Activated CD4-positive, alpha-beta T cell treated with anti-CD3 and anti-CD28 coated beads for 36 hours (primary cell): ENCODE measurements at places on chromosomes 2 and 18. TPM values are rescaled to one million over a fixed set of nuclear protein-coding genes. Genes with fewer than 3 reads are reported as not detected.

SLC9A4 gene
- 0.11 TPM for total RNA-seq

CENPO gene
- total RNA-seq = 42.4 TPM

KYNU gene
- not detected for total RNA-seq

DSG1 gene
- total RNA-seq = not detected

ZBTB7C gene
- total RNA-seq = not detected

AKAIN1 gene
- total RNA-seq = not detected

RGPD3 gene
- 0.05 TPM for total RNA-seq

MSGN1 gene
- total RNA-seq = not detected

GCG gene
- not detected for total RNA-seq

LRRTM4 gene
- total RNA-seq = not detected

IL1R1 gene
- total RNA-seq = 21.8 TPM

ALLC gene
- total RNA-seq = not detected

CLHC1 gene
- total RNA-seq = 6.1 TPM

FER1L5 gene
- not detected for total RNA-seq

CARF gene
- 9.0 TPM for total RNA-seq

SKA1 gene
- total RNA-seq = 48.3 TPM

LRP1B gene
- not detected for total RNA-seq

IL1F10 gene
- total RNA-seq = not detected

PDE1A gene
- not detected for total RNA-seq

MYCN gene
- total RNA-seq = 0.18 TPM

VWC2L gene
- total RNA-seq = not detected

RGPD4 gene
- total RNA-seq = 0.14 TPM
